Spleen (tissue), 13 donors: ENCODE measurements at places on chromosomes 1 and 21. TPM values are rescaled to one million over a fixed set of nuclear protein-coding genes. Genes with fewer than 3 reads are reported as not detected.

DNA sequence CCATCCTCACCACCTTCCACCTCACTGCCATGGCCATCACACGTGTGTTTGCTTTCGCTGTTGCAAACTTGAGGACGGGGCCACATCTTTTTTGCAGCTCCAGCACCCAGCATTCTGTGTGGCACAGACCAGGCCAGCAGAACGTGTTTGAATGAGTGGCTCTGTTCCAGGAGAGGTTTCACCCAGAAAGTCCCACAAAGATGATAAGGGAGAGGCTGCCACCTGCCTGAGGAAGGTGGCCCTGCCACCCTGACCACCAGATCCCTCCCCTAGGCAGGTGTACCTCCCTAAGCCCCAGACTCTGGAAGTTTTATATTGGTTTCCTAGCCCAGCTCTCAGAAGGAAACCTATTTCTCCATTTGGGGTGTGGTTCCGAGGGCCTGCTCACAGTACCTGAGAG is 252.1 kb downstream of the KAZN start:
- no peak for DNase-seq

Gene LAMC1
- 2.7 TPM for polyA plus RNA-seq

- peak; percentile 56 for DNase-seq
These were observed 697 bp upstream of the ZNF670 start for GRCh38 chr1:247079141-247079874.

GRCh38 chr21:37550618-37551330 is 184.2 kb downstream of the DYRK1A start:
- DNase-seq = no peak

- DNase-seq = no peak
These were observed 31.1 kb downstream of the PABPC4 start for GRCh38 chr1:39545531-39545930.

- no peak for DNase-seq
These were observed 49.3 kb downstream of the SCP2 start for GRCh38 chr1:52976183-52977035.

DNA sequence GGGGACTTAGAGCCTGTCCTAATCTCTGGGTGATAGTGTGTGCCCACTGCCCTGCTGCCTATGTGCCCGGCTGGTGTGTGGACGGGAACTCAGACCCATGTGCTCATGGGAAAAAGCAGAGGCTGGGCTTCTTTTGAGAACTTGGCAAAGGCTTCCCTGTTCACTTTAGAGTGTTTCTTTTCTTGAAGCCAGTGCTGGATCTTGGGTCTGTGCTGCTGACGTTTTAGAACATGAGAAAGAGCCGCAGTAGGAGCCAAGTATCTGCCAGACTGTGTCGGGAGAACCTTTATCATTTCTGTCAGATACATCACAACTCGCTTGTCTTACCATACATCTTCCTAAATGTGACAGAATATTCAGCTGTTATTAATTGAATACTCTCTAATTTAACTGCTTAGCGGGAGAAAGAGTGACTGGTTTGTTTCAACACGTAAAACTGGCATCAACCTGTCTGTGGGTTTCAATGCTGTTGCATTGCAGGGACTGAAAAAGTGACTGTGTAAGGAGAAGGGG is 195.2 kb downstream of the PBX1 start:
- no peak for DNase-seq

DNA sequence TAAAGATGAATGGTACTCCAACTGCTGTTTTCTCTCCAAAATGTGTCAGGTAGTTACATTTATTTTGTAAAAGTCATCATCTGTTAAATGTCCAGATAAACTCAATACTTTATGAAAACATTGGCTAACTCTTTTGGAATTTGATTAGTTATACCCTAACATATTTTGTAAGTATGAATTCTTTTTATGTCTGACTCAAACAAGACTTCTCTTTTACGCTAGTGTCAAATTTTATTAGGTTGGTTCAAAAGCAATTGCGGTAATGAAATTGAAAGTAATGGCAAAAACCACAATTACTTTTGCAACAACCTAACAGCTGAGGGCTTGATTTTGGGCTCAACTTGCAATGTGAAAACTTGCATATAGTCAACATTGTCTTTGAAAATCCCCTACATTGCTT is 41.0 kb upstream of the USP25 start:
- no peak for DNase-seq

DNA sequence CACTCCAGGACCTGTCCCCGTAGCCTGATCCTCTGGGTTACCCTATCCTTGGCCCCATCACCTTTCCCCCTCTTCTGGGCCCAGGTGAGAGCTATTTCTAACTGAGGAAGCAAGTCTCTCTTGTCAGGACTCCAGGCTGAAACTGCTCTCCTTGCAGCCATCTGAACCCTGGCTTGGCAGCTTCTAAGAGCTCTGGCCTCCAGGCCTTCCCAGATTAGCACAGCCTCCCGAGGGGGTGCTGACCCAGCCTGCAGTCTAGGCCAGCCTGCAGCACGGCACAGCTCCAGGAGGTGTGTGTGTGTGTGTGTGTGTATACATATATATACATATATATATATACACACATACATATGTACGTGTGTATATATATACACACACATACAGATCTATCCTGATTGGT is 17.4 kb downstream of the CACNA1S start:
- DNase-seq = no peak

Gene HUNK
- not detected for polyA plus RNA-seq

Gene TAS1R3
- 0.23 TPM for polyA plus RNA-seq

DNA sequence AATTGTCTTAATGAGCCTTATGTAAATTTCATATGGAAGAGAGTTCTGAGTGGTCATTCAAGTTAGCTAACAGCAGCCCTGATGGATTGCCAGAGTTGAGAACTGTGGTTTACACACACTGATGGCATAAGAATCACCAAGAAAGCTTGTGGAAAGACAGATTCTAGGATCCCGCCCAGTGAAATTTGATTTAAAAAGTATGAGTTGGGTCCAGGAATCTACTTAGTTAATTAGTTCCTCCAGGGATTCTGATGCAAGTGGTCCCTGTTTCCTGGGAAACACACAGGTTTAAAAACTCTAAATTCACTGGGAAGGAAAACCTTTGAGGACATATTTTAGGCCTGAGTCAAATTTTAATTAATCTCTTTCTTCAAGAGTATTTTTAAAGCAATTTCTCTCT is 144.3 kb downstream of the NTPCR start:
- no peak for DNase-seq

DNA sequence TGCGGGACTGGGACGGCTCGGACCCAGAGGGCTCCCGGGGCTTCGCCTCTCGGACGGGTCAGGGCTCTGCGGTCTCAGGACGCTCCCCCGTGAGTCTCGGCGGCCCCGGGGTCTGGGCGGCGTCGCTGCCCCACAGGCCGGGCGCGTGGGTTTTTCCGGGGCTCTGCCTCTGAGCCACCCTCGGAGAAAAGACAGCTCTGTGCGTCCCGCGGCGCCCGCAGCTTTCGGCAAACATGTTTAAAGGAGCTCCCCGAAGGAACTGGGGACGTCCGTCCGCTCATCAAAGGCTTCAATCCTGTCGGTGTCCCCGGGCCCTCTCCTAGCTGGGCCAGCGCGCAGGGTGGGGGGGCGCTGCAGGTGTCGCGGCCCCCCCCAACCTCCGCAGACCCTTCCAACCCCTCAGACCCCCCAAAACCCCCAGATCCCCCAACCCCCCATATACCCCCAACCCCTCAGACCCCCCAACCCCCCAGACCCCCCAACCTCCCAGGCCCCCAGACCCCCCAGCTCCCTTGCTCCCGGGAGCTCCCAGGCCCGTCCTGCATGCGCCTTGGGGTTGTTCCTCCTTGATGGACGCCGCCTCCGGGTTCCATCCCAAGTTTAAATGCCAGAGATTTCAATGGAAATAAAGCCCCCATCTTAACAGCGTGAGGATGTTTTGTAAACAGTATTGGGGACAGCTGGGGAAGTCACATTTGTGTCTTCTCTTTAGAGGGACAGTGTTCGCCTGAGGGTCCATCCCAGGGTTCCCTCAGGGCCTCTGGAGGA is 996 bp upstream of the C1orf159 start:
- DNase-seq = no peak

Gene VHLL
- polyA plus RNA-seq = not detected

Gene MRPL55
- 111 TPM for polyA plus RNA-seq
